ENCODE measurements at places on chromosomes 2 and 18.

DNA sequence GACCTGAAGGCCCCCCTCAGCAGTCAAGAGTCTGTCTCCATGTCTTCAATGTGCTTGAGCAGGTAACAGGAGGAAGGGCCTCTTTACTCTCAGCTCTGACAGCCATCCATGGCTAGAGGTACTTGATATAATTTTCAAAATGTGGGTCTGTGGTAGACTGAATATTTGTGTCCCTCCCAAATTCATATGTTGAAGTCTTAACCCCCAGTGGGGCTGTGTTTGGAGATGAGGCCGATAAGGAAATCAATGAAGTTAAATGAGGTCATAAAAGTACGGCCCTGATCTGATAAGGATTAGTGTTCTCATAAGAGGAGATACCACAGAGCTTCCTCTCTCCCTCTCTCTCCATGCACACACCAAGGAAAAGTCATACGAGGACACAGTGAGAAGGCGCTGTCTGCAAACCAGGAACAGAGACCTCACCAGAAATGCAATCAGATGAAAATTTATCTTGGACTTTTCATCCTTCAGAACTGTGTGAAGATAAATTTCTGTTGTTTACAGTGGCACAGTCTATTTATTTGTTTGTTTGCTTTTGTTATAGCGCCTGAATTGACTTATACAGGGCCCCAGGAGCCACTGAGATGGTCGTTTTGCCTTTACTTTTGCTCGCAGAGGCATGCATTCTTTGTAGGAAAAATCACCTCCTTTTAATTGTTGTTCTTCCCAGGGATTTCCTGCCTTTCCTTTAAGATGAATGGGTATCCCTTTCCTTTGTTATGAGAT, 274.8 kb upstream of the TRIB2 start:
- DNase-seq, result no peak

GRCh38 chr2:221473451-221473850, 98.7 kb downstream of the EPHA4 start:
- no peak for DNase-seq

DNA sequence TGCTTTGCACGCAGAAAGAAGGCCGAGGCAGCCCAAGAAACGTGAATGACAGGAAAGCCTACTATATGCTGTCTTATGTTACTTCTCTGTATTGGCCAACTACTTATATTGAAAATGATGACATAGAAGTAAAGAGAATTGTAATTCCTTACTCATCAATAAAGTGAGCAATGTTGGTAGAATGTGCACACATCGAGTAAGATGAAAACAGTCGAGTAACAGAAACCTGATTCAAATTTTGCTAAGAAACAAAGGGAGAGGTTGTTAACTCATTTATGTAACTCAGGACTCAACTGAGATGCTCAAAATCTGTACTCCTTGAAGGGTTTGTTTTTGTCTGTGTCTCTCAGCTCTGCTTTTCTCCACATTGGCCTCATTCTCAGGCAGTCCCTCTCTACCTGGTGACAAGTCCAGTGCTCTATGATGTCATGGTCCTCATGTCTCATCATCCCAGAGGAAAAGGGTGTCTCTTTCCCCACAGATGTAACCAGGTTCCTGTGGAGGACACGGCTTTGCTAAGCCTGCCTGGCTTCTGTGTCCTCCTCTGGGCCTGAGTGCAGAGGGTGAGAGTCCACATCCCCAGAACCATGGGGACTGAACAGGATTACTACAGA, 30.3 kb upstream of the CCDC93 start:
- no peak for DNase-seq

DNA sequence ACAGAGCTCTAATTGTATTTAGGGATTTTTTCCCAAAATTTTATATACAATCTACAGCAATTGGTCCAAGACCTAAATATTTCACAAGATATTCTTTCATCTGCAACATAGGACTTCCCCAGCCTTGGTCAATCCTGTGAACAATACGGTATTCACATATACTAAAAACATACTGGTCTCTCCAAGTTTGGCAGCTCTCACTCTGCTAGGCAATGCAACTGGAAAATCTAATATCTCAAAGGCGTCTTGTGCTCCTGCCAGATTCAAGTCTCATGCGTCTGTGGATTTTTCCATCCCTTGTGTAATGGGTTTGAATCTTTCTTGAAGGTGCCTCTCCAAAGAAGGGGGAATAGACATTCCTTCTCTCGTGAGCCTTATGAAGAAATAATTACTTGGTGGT, 27.4 kb upstream of the MBOAT2 start:
- no peak for DNase-seq

- DNase-seq, result no peak
Measured at GRCh38 chr2:206311026-206311425, 36.6 kb downstream of the ZDBF2 start.

GRCh38 chr2:169095621-169096105, 26.3 kb downstream of the DHRS9 start:
- no peak for DNase-seq

GRCh38 chr2:17717666-17718065, 35.9 kb downstream of the SMC6 start:
- DNase-seq, result no peak

- DNase-seq, result no peak
Measured at GRCh38 chr2:210792000-210792399, 235.6 kb downstream of the CPS1 start.

All from stimulated activated CD4-positive, alpha-beta T cell treated with anti-CD3 and anti-CD28 coated beads, Interleukin-15, amount 100 ng/mL, for 1 hour (primary cell).